ENCODE measurements at places on chromosomes 2 and 18.

DNA sequence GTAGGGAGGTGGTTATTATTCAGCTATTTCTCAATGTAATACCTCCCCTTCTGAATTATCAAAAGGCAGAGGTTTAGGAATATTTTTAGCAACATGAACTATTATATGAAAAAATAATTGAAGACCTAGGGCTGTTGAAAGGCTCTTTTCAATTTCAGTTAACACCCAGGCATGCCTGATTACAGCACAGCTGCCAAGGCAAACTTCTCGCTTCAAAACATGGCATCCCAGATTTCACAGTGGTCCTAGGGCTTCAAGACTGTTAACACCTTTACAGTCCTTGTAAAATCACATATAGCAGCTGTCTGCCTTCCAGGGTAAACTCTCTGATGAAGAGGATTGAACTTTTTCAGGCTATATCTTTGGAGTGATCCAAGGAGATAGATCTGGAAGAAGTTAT, 23.2 kb downstream of the CTLA4 start:
- no peak for DNase-seq

DNA sequence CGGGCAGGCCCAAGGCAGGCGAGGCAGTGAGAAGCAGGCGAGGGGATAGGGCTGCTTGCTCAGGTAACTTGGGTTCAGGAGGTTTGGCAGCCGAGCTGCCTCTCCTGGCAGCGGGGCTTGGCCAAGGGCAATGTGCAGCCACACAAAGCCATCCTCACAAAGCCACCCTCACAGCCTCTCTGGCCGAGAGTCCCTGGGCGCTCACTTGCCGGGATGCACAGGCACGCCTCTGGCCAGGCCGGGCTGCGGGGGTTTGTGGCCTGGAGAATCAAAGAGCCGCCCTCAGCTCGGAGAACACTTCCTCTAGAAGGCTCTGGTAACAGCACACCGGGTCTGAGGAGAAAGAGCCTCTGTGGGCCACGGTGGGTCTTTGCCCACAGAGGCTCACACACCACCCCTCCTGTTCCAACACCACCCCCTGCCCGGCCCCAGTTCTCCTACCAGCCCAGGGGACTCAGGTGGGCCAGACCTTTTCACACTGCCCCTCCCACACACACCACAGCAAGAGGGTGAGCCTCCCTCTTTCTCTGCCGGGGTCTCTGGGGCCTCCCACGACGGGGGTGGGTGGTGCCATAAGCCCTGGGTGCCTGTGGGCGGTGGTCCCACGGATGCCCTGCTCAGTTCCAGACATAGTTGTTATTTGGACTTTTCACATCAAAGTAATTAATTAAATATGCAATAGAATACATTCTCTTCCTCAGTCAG, 186.9 kb downstream of the ZFP36L2 start:
- DNase-seq, result no peak

DNA sequence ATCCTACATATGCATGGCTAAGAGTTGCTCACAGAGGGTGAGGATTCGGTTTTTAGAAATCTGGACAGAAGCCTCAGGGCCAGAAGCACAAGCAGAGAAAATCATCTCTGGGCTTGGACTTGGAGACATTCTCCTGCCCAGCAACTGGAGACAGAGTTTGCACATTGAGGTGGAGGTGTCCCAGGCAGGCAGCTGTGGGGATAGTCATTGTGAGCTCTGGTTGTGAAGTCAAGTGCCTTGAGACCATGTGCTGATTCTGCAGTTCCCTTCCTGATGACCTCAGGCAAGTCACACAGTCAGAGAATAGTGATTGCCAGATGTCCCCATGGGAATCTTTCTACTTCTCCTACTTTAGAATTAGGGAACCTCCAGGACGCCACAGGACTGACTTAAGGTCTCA, 108.4 kb upstream of the LDAH start:
- no peak for DNase-seq

DNA sequence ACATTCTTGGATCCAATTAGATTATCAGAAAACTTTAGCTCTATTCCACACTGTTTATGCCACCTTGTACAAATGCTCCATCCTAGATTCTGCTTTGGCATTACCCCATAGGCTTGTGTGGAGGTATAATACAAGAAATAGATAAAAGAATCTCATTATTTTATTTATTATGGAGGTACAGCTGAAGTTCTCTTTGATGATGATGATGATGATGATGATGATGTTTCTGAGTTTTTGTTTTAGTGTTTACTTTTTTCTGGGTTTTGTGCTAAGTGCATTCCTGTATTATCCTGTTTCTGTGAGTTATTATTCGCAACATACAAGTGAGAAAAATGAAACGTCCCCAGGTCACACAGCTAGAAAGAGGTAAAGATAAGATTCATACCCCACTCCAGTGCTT, 43.4 kb downstream of the ANXA4 start:
- no peak for DNase-seq

DNA sequence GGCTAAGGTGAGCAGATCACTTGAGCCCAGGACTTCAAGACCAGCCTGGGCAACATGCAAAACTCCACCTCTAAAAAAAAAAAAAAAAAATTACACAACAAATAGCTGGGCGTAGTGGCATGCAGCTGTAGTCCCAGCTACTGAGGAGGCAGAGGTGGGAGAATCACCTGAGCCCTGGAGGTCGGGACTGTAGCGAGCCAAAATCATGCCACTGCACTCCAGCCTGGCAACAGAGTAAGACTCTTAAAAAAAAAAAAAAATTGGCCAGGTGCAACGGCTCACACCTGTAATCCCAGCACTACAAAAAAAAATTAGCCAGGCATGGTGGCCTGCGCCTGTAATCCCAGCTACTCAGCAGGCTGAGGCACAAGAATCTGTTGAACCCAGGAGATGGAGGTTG, 7.3 kb downstream of the STARD7 start:
- DNase-seq, result no peak

- no peak for DNase-seq
Observed at GRCh38 chr2:126663184-126663963, 7.4 kb downstream of the GYPC start.

- no peak for DNase-seq
Observed at GRCh38 chr2:54254180-54254579, 1.8 kb downstream of the TSPYL6 start.

DNA sequence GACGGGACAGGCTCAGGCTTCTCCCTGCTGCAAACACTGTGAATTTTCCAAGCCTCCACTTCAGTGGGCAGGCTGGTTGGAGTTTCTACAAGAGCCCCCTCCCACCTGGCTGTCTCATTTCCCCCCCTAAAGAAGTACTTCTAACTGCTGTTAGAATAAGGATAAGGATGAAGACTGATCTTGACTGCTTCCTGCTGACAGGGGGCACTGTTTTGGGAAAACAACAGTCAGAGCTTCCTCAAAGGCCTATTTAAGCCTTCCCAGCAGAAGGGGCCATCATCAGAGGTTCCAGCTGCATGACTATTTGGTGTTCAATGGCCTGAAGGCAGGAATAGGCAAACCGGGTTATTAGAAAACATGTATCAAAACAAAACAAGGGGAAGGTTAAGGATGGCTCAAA, 1162.8 kb downstream of the DSC3 start:
- DNase-seq, result no peak

- DNase-seq, result no peak
Observed at GRCh38 chr2:54979321-54980044, 70.8 kb downstream of the RTN4 start.

DNA sequence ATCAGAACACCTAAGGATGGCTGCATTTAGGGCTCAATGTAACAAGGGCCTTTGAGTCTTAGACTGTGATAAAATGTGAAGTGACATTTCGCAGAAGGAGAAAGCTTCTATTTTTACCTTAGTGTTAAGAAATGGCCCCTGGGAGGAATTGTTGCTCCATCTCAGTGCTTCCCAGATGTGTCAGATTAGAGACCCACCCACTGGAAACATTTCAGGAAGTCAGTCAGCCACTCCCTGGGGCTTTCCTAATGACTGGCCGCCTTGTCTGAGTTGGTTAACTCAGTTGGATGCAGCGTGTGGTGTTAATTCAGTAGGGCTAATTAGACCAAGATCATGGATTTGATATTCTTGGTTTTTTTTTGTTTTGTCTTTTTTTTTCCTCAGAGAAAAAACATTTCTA, 355.9 kb downstream of the PIK3C3 start:
- no peak for DNase-seq

GRCh38 chr2:60499651-60500265, 53.7 kb downstream of the BCL11A start:
- no peak for DNase-seq

DNA sequence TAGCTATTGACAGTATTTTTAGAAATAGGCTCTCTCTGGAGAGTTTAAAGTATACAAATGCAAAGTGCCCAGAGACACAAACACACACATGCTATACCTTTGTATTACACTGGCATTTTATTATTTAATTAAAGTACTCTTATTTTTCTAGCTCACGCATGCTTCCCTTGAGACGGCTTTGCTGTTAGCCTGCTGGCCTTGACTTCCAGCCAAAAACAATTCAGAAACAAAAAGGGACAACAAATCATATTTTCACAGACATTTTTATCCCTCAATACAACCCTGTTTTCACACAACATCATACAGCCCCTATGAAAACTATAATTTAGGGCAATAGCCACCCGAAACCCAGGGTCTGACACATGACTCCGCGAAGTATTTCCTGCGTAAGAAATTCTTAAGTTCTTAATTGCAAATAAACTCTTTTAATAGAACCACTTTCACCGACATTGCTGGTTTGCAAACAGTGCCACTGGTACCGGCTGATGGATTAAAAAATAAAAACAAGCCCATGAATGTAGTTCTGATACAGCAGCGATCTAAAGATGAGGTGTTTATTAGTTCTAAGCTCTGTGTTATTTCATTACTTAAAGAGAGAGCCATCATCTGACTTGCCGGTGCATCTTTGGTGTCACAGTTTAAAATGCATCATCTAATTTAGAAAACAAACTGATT, 185.1 kb downstream of the TCF4 start:
- DNase-seq, result no peak

GRCh38 chr2:187922846-187923245, 368.6 kb upstream of the TFPI start:
- DNase-seq, result no peak

- DNase-seq, result no peak
Observed at GRCh38 chr2:74528600-74529356, 728 bp downstream of the AUP1 start.

DNA sequence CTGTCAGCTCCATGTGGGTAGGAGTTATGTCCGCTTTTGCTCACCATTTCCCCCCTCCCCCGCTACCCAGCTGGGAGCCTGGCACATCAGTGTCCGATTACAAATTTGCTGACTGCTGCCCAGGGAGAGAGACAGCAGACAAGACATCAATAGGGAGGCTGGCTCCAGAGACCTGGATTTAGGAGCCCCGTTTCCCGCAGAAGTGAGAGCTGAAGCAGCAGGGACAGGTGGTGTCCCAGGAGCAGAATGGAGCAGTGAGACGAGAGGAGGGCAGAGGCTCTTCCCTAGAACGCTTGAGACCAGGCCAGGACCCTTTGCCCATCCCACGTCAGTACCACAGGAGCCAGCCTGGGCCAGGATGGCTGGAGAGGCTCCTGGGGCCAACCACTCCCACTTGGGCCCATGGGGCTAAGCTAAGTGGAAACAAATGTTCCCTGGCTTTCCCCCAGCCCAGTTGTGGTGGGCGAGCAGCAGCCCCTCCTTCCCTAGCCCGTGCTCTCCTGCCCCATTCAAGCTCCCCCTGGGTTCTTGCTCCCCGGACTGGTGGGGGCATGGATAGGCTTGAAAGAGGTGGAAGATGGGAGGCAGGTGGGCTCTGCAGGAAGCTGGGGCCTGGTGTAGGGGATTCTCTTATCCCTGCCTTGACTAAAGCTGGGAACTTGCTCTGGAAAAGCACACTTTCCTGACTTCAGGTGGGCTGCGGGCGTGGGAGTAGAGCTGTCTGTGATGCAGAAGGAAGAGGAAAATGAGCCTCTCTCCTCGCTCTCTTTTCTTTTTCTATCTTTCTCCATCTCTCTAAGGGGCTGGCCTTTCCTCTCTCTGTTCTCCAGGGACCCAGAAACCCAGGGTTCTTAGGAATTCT, 4.1 kb upstream of the WNT6 start:
- DNase-seq, result no peak

DNA sequence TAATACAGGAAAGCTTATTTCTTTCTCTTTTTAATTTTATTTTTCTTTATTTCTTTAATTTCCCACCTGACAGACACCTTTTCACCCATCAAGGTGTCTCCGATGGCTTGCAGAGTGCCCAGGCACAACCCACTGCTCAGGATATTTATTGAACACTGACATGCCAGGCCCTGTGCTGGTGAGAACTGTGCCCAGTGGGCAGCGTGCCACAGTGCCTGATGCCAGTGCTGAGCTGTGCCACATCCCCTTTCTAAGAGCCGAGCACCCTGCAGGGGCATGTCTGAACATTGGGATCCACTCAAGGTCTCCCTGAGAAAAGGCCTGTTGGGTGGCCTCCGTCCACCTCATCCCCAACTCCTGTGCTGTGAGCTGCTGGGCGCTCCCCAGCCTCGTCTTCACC, 158.6 kb upstream of the RAB6C start:
- DNase-seq, result no peak

DNA sequence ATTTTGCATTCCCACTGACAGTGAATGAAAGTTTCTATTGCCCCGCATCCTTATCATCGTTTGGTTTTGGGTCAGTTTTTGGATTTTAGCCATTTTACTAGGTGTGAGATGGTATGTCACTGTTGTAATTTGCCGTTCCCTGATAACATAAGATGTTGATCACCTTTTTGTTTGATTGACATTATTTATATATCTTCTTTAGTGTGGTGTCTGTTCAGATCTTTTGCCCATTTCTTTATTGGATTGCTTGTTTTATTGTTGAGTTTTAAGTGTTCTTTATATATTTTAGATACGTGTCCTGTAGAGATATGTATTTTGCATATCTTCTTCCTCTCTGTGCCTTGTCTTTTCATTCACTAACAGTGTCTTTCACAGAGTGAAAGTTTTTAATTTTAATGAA, 55.3 kb downstream of the EPC2 start:
- DNase-seq, result no peak

DNA sequence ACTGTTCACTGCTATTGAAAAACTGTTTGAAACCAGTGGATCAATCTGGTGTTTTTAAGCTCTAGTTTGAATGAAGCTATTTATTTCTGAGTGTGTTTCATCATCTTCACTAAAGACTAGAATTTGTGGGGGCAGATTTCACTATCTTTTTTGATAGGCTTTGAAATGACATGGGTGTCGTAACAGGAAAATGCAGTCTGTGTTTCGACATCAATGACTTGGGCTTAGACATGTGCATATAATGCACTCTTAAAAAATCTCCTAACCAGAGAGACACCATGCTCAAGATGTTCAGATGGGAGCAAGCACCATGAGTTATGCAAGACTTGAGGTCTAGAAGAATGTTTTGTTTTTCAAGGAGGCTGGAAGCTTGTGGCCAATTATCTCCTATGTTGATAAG, 221.6 kb downstream of the GPD2 start:
- DNase-seq, result no peak

DNA sequence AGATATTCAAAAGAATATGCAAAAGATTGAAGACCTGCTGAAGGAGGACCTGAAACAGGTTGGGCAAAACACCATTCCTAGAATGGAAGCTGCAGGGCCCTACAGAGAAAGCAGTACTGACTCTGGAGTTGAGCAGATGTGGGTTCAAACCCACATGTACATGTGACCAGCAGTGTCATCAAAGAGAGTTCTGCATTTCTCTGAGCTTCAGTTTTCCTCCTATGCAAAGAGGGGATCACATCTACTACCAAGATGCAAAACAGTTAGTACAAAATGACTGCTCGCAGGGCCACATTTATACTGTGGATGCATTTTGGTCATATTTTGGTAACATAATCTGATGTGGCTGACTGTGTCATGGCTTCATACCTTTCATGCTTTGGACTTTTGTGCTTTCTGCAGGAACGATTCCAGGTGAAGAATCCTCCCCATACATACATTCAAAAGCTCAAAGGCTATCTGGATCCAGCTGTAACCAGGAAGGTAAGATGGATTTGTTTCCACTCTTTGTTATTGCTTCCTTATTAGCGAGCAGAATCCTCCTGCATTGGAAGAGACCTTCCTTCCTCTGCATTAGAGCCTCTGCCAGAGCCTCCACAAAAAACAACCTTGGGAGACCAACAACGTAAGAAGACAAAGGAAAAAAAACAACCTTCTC, 174.8 kb downstream of the PRPF40A start:
- no peak for DNase-seq
